Adipocyte (in vitro differentiated cells): ENCODE measurements at places on chromosomes 4 and X.

GRCh38 chr4:187289371-187289770 lies 565.7 kb upstream of the FAT1 start:
- DNase-seq = peak; percentile 32

DNA sequence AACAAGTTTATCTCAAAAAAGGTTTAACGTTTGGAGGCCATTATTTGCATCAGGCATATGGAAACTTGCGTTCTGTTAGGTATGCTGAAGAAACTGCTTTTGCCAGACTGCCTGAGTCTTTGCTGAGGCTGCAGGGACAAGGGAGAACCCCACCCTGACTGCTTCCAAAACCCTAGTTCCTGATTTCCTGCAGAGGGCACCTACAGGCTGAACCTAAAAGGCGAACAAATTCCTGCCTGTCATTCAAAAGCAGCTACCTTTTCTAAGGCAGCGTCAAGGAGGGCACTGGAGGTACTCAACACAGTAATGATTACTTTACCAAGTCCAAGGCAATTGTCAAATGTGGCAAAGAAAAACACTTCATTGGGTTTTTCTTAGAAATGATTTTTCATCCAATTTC lies 578 bp upstream of the CORIN start:
- DNase-seq = no peak

- peak; percentile 36 for DNase-seq
Measured at GRCh38 chr4:145788755-145789154, 108.8 kb downstream of the C4orf51 start.

DNA sequence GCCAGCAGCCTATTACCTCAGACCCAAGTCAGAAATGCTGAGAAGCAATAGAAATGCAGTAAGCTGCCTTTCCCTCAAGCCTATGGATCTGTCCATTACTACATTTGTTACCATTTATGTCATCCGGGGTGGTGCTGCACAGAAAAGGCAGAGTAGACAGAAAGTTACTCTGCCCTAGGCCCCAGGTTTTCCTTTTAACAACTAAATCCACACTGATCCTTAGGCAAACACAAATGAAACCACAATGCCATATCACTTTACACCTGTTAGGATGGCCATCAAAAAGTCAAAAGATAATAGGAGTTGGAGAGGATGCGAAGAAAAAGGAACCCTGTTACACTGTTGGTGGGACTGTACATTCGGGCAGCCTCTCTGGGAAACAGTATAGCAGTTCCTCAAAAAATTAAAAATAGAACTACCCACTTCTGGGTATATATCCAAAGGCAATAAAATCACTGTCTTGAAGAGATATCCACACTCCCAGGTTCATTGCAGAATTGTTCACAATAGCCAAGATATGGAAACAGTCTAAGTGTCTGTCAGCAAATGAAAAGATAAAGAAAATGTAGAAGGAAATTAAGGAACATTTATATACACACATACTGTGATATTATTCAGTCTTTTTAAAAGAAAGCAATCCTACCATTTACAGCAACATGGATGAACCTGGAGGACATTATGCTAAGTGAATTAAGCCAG lies 186.3 kb downstream of the NWD2 start:
- DNase-seq = no peak

DNA sequence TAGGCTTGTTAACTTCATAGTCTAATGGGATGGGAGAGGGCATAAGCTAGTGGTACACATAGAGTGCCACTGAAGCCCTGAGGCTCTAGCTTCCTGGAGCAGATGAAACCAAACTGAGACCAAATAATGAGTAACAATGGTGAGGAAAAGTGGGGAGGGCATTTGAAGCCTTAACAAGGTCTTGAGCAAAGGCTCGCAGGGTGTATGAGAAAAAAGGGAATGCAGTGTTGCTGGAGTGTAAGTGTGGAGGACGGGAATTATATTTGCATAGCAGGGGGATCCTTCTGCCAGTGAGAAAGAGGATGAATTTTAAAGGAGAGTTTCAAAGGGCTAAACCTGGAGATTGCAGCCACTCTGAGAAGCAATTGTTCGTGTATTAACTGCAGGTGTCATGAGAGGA lies 263.1 kb downstream of the ANK2 start:
- no peak for DNase-seq

DNA sequence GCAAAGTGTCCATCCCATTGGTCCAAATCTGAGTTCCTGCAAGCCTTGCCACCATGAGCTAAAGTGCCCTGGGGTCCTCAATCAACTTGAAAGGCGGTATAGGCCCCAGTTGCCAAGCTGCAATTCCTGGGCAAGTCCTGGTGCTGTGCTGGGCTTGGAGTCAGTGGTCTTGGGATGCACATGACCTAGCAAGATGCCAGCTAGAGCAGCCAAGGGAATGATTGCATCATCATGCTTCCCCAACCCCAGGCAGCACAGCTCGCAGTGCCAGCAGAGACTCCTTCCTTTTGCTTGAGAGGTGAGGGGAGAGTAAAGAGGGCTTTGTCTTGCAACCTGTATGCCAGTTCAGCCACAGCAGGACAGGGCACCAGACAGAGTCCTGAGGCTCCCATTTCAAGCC lies 50.5 kb downstream of the KCNIP4 start:
- no peak for DNase-seq

- peak; percentile 93 for DNase-seq
Measured at GRCh38 chr4:55345980-55346850, at the start of gene SRD5A3. TSS of gene SRD5A3 (plus strand) at chr4:55346242. CDS start at chr4:55346337, 95 bp downstream.

- DNase-seq = peak; percentile 61
Measured at GRCh38 chr4:76546327-76546726, 111.3 kb downstream of the SHROOM3 start.

DNA sequence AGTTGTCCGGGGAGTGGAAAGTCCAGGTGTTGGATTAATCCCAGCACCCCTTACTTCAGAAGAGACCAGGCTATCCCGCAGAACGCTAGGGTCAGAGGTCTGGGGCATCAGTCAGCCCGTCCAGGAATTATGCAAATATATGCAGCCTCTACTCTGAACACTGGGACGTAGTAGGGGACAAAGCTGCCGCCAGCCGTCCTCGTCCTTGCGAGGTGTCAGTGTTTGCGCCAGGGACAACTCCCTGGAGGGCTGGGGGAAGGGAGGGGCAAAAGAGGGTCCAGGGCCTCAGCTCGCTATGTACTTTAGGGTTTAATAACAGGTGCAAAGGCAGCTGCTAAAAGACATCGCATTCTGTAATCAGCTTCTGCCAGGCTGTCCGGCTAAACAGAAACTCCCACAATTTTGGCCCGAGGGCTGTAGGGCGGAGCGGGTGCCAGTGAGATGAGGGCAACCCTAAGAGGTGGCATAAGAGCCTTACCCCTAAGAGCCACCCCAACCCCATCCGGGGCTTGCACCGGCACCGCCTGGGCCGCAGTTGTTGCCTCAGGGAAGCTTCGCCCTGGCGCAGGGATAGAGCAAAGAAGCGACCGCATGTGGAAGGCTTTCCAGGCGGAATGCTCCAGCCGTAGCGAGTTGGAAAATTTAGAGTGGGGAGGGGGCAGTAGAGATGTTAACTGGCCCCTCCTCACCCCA lies 8.4 kb downstream of the HAND2 start:
- DNase-seq = no peak

DNA sequence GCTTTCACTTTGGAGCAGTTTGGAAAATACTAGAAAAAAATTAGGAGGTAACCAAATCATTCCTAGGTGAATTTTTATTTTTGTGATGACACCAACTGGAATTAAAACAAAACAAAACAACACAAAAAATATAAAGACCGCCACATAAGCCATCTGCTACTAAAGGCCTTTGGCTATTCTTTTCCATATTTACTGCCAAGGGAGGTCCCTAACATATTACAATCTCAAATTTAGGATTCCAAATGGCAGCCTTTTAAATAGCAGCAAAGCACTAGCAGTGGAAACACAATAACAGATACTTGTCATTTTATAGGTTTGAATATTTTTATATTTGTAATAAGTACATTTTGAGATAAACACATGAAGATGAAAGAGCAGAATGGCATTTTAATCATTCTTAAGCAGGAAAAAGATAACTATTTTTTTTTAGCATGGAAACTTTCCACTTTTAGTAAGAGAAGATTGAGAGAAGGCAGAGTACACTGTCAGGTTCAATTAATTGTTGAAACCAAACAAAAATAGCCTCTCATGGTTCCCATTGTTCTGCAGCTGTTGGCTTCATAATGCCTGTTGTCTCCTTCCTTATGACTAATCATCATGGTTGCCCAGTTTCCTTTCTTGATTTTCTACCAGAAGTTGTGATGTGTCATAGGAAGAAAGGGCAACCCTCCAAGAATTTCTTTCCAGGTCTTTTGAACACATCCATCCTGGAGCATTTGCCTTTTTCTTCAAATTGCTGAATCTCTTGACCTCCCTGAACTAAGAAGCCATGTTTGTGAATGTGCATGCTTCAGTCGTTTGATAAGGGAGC lies 219.0 kb upstream of the EMCN start:
- DNase-seq = peak; percentile 69
